ENCODE measurements at places on chromosomes 11 and 22.
A peak's percentile ranks its signal among the peaks of the same experiment; 100 is the strongest.

DNA sequence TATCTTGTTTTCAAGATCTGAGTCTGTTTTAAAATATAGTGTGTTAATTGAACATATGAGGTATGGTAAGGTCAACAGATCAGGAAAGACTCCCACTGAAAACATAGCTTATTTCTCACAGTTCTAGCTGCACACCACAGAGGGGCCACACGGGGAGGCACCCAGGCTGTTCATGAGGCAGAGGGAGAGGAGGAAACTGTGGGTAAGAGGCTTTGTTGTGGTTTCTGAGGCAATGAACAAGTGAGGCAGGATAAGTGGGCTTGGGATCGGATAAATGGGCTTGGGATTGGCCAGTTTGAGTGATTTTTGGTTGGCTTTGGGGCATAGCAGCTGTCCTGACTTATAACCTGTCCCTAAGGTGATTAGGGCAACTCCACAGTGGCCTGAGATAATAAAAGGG is 242.1 kb downstream of the LUZP2 start:
- no peak for DNase-seq

- DNase-seq, result no peak
Measured at GRCh38 chr11:67356864-67357561, 3.7 kb upstream of the POLD4 start.

DNA sequence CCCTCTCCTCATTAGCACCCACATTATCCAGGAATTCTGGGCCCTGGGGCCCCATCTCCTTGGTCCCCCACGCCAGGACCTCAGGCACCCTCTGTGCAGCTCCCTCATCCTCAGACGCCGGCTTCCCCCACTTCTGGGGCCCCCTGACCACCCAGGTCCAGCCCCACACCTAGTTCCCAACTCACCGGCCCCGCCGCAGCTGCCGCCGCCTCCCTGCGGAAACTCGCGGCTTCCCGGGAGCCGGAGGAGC is at the start of gene PCSK7:
TSS of gene PCSK7 (minus strand) at position 232 of the 250 bp plus-strand sequence. CDS start 2,229 bp downstream, outside the sequence.
- peak; percentile 73 for DNase-seq

- no peak for DNase-seq
Measured at GRCh38 chr11:37364246-37364839, 766.3 kb upstream of the RAG2 start.

GRCh38 chr11:88651556-88651955 is 314.0 kb upstream of the CTSC start:
- no peak for DNase-seq

GRCh38 chr11:110467556-110467955 is 37.8 kb downstream of the FDX1 start:
- DNase-seq, result no peak
